ENCODE measurements at places on chromosomes 7 and 10.

DNA sequence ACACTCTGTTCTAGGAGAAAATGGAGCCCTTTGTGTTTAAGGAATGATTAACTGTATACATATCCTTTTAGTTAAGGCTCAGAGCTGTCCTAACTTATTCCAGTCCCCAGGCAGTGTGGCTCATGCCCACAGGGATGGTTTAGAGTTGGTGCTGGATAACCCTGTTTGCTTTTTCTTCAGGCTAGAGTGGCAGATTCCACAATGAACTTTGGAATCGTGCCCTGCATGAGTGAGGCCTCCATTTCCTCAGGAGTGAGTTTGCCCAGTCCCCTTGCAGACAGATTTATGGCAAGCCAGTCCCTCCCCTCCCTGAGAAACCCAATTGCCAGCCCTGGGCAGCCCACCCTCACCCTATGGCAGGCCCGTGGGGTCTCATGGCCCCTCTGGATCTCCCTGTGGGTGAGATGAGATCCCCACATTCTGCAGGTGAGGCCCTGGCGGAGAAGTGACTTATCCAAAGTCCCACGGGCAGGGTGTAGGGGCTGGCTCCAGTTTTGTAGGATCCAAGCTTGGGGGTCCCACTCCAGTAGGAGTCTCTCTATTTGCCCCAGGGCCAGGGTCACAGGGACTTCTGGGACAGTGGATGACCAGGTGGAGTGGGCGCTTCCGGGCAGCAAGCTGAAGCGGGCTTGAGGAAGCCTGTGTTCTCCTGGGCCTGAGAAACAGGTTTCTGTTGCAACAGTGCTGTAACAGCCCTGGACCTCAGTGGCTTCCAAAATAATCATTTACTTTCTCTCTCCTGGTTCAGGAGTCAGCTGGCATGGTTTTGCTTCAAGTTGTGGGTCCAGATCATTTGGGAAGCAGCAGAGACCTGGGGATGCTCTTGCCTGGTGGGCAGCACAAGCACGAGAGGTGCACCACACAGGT lies 9.0 kb upstream of the COMTD1 start:
- DNase-seq: no peak

DNA sequence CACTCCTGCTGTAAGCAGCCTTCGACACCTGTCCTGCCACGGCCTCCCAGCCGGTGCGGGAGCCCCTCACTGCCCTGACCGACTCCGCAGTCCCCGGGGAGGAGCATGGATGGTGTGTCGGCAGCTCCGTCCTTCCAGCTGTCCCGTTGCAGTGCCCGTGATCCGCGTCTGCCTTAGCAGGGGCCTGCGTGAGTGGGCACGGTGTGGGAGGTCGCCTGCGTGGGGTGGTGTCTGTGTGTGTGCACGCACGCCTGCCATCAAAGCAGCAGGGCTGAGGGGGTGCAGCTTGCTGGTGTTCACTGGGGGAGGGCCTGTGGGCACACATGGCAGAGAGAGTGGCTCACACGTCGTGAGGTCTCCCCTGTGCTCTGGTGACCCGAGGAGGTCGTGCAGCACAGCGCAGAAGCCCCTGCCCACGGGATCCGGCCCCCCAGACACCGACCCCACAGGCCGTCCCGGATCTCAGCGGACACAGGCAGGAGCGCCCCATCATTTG lies 10.3 kb downstream of the MAFK start:
- DNase-seq: no peak

GRCh38 chr10:30752481-30752881 lies 122.9 kb upstream of the LYZL2 start:
- no peak for DNase-seq

- DNase-seq: no peak
These were observed 3.3 kb upstream of the ZC3HAV1 start for GRCh38 chr7:139112741-139113250.

DNA sequence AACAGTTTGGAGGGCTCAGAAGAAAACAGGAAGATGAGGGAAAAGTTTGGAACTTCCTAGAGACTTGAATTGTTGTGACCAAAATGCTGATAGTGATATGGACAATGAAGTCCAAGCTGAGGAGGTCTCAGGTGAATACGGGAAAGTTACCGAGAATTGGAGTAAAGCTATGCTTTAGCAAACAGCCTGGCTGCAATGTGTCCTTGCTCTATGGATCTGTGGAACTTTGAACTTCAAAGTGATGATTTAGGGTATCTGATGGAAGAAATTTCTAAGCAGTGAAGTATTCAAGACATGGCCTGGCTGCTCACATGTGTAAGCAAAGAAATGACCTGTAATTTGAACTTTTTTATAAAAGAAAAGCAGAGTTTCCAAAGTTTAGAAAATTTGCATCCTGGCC lies 240.2 kb upstream of the KLF14 start:
- DNase-seq: no peak

DNA sequence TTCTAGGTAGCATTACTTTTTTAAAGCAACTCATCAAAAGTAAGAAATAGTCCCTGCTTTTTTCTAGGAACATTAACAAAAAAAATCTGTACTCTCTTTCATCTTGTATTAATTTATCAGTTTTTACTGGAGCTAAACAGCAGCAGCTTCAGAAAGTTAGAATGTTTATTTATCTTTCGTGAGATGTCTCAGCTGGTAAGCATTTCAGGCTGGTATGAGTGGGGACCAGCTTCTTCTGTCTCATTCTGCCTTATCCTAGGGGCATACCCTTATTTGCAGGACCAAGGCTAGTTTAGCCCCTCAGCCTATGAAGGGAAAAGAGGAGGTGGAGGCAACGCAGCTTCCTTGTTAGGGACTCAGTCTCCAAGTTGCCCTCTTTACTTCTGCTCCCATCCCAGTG lies 35.1 kb downstream of the LANCL2 start:
- DNase-seq: no peak

- DNase-seq: no peak
These were observed 33.3 kb downstream of the CTBP2 start for GRCh38 chr10:125127110-125127509.

GRCh38 chr7:51066405-51066882 lies 250.2 kb downstream of the COBL start:
- no peak for DNase-seq

DNA sequence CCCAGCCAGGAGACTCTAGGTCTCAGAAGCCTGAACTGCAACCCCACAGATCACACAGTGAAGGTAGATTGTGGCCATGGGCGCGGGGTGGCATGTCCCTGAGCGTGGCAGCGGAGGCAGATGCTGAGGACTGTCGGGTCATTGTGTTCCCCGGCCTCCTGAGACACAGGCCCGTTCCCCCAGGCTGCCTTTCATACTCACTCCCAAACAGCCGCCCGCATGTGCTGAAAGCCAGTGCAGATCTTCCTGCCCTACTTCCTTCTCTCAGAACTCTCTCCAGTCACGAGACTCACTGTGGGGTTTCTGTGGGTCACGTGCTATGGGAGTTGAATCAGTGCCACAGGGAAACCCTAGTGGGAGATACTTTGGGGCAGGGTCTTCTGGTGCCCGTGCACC lies 48.0 kb downstream of the ZNF467 start:
- DNase-seq: no peak

DNA sequence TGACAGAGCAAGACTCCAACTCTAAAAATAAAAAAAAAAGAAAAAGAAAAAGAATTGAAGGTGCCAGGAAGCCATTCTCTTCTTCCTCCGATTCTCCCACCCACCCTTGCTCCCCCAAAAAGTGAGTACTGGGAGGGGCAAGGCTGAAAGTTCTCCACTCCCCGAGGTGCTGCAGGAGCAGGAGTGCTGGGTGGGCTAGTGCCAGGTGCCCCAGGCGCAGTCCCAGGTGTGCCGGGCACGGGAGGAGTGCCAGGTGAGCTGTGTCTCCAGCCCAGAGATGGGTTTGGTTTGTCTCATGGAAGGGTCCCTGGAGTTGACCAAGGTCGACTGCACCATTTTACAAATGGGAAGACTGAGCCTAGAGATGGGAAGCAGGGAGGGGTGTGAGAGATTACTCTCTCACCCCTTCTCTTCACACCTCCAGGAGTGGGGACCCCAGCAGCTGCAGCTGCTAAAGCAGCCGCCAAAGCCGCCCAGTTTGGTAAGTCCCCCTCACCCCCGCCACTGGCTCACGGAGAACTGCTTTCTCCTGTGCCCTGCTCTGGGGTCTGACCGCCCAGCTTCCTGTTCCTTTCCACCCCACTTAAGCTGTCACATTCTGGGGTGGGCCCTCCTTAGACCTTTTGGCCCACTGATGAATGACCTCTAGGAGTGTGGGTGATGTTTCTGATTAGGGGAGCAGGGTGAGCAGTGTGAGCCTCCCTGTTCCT lies 26.2 kb upstream of the LIMK1 start:
- no peak for DNase-seq

DNA sequence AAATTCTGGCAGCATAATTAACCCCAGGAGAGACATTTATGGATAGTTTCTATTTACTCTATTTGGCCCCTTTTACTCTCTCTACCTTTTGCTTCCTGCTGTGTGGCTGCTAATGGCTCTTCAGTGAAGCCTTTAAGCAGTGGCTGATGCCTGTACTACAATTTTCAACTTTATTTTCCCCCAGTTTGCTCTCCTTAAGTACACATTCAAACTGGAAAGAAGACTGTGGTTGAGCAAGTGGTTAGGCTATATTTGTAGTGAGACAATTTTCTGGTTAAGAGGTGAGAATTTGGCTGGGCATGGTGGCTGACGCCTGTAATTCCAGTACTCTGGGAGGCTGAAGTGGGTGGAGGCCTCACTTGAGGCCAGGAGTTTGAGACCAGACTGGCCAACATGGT lies 8.5 kb upstream of the RSBN1L start:
- no peak for DNase-seq

GRCh38 chr7:24381894-24382505 lies 98.0 kb downstream of the NPY start:
- DNase-seq: no peak

All from coronary artery (tissue), 2 donors.